ENCODE measurements at places on chromosomes 6 and 20. TPM values are rescaled to one million over a fixed set of nuclear protein-coding genes. Genes with fewer than 3 reads are reported as not detected.

The DACT2 gene
- 1.6 TPM for polyA plus RNA-seq

The HLA-DRA gene
- 27.8 TPM for polyA plus RNA-seq

The TDRD6 gene
- 0.90 TPM for polyA plus RNA-seq

The SOBP gene
- 16.5 TPM for polyA plus RNA-seq

DNA sequence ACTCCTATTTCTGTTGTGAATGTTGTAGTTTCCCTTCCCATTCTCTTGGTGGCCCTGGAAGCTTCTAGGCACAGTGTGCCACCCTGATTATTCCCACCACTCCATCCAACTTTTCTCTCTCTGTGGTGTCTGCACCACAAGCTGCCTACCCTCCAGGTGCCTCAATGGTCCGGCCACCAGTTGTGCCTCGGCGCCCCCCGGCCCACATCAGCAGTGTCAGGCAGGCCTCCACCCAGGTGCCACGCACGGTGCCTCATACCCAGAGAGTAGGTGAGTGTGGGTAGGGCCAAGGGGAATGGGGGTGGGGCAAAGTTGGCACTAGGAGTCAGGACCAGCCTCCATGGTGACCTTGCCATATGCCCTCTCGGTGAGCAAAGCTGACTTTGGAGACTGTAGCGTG, 23.1 kb downstream of the PABPC1L start:
- DNase-seq, result no peak

GRCh38 chr6:74745670-74746069, 460.2 kb downstream of the COL12A1 start:
- DNase-seq, result no peak

DNA sequence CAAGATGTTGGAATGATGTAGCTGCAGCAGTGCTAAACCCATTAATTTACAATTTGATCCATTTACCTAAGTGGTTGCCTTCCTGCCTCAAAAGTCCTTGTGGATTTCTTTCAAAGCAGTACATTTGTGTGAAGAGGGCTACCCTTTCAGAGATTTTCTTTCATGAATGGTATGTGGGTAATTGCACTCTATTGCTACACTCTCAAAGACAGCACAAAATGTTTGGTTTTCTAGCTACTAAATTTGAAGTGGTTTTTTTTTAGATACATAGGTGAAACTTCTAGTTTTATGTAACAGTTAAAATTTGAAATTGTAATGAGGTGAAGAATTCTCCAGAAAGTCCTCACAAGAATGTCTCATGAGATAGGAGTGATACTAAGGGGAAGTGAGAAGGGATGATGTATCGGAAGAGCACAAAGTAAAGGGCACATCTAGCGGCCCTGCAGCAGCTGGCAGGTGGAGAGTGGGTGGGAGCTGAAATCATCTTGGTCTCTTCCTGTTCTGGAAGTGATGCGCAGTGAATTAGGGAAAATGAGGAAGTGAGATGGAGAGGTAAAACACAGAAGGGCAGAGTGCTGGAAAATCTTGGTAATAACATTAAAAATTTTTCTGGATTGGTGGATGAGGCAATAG, 236.8 kb upstream of the MAN1A1 start:
- DNase-seq, result no peak

DNA sequence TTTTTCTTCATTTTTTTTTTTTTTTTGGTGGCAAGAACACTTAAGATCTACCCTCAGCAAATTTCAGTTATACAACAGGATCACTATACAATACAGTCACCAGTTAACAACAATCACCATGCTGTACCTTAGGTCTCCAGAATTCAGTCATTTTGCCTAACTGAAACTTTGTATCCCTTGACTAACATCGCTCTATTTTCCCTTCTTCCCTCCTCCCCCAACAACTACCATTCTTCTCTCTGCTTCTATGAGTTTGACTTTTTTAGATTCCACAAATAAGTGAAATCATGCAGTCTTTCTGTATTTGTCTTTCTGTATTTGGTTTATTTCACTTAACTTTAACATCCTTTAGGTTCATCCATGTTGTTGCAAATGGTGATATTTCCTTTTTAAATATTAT, 42.4 kb upstream of the DOK5 start:
- DNase-seq, result no peak

DNA sequence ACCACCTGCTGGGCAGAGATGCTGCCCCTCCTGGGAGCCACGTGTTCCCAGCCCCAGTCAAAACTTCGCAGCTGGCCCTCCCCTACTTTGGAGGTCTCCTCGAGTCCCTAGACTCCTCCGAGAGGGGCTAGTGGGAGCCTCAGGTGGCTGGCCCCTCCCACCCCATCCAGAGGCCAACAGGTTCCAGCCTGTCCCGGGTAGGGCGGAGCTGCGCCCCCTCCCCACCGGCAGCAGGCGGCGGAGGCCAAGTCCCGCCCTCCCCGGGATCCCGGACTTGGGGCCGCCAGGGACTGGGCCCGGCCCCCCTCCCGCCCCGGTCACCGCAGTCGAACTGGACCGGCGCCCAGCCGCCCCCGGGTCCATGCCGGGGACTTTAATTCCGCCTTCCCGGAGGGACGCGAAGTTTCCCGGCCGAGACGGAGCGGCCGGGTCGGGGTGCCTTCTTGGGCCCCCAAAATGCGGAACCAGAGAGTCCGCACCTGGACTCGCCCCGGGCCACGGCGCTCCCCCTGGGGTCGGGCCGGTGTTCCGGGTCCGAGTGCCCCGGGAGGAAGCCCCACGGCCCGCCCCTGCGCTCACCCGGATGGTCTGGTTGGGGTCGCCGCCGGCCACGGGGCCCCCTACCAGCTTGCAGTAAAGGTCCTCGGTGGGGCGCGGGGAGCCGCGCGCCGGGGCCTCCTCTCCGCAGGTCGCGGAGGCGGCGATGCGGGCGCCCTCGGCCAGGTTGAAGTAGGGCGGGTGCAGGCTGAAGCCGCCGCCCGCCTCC, 559 bp downstream of the LAMA5 start:
- no peak for DNase-seq

DNA sequence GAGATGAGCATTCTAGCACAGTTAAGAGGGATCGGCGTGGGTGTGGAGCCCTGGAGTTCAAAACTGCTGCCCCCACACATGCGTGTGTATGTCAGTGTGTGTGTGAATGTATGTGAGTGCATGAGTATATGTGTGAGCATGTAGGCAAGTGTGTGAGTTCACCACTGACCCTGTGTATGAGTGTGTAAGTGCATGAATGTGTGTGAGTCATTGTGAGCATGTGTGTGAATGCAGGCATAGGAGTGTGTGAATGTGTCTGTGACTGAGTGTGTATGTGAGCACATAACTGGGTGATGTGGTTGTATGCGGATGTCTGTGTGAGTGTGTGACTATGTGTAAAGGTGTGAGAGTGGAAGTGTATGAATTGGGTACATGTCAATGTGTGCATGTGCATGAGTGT, 69.6 kb upstream of the CCDC167 start:
- no peak for DNase-seq

DNA sequence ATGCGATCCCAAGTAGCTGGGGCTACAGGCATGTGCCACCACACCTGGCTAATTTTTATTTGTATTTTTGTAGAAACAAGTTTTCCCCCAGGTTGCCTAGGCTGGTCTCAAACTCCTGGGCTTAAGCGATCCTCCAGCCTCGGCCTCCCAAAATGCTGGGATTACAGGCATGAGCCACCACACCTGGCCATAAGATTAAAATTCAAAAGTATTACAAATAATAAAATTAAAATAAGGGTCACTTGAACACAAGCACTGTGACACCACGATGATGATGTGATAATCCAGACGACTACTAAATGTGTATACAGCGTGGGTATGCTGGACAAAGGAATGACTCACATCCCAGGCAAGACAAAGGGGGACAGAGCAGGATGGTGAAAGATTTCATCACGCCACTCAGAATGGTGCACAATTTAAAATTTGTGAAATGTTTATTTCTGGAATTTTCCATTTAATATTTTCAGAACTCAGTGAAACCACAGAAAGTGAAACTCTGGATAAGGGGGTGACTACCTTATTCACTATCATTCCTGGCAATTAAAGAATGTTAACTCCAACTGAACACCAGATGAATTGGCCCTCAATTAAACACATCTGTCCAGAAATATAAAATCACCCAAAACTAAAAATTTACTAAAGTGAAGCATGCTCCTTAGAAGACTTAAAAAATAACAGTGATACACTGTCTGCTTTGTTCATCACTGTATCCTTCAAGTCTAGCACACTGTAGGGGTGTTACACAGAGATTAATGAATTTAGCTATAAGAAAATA, 13.1 kb downstream of the B4GALT5 start:
- DNase-seq, result no peak

DNA sequence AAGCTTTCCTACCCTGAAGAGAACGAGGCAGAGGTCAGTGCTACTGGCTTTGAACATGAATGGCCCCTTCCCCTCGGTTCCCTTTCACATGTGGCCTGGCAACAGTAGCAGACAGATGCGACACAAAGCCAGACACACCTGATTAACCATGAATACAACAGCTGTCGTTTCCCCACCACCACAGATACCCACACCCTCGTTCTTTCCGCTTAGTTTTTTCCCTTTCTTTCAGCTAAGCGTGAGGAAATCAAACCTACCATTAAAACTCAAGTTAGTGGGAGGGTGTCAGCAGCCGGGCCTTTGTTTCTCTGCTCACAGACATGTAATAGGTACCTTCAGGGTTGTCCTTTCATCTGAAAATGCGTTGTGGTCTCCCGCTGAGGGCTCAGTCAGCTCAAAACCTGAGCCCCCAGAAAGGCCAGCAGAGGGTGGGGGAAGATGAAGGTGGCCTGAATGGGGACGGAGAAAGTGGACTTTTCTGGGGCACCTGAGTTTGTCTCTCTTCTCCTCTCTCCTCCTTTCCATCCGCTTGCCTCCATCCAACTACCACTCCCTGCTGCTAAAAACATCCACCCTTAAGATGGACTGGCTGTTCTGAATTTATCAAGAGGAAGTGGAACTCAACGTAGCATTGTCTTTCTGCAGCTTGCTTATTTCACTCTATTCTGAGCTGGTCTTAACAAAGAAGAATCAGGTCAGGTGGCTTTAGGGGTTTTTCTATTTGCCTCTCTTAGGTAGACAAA, 516.6 kb upstream of the JARID2 start:
- DNase-seq, result no peak

DNA sequence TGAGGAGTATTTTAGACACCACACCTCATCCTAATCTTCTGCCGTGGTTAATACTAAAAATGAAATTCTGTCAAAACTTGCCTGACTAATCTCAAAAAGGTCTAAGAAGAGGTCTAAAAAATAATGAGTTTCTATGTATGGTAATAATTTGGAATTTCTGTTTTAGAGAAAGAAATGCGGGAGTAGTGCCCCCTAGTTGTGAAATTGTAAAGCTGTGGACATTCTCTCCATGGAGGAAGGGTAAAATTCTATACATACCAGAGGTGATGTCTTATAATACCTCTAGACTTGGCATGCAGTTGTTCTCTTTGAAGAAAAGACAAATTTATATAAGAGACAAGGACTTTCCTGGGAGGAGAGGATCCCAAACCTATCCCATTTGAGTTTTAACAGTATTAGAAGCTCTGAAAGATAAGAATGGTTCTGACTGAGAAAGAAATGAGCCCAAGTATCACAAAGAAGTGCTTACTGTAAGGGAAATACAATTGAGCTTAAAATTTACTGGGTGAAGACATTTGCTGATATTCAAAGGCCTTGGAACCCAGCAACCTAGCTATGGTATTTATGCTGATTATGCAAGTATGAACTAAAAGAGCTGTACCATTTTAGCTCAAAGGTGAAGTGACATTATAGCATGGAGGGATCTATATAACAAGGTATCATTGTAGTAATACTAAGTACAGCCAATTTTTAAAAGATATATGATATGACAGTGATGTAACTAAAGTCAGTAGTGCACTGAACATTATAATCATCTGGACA, 5.1 kb upstream of the EPHA7 start:
- no peak for DNase-seq

DNA sequence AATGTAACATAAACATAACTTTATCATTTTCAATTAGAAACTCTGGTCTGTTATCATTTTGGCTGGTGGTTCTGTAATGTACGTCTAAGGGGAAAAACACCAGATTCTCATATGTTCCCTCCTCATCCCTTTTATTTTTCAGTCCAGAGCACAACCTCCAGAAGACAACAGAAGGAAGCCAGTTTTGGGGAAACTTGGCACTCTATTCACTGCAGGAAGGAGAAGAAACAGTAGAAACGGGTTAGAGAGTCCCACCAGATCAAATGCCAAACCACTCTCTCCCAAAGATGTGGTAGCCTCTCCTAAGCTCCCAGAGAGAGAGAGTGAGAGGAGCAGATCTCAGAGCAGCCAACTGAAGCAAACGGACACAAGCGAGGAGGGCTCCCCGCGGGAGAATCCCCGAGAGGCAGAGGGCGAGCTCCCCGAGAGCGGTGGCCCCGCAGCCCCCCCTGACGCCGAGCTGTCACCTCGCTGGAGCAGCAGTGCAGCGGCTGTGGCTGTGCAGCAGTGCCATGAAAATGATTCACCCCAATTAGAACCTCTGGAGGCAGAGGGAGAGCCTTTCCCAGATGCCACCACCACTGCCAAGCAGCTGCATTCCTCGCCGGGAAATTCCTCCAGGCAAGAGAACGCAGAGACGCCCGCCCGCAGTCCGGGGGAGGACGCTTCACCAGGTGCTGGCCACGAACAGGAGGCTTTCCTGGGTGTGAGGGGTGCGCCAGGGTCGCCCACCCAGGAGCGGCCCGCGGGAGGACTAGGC, 117.8 kb downstream of the RTN4IP1 start:
- no peak for DNase-seq

GRCh38 chr20:5780846-5781217, 30.6 kb downstream of the SHLD1 start:
- no peak for DNase-seq

- DNase-seq, result no peak
Observed at GRCh38 chr20:58697201-58697866, 4.7 kb downstream of the NPEPL1 start.

DNA sequence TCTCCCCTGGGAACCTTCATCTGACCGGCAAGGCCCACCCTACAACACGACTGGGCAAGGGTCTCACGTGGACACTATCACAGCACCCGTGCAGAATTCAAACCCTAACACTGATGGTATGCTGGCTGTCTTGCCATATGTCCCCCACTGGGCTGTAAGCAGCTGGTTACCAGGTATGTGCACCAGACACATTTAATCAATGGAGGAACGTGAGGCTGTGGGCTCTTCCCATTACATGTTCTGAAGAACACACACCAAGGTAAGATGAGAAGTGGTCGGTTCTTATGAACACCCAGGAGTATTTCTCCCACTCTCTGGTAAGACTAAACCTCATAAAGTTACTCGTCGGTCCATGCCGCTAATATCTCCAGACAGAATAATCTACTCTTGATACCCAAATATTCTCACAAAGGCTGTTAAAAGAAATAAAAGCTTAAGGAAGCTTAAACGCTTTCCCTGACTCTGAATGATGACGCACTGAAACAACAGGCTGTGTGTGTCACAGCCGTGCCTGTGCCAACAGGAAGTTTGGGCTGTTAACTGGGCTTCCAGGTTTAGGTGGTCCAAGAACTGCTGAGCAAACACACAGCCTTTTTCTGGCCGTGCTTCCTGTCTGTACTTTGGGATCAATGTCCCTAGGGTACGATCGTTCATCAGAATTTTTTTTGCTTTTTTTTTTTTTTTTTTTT, 75.3 kb downstream of the SLC23A2 start:
- no peak for DNase-seq
